ENCODE measurements at places on chromosomes 13 and 19.

DNA sequence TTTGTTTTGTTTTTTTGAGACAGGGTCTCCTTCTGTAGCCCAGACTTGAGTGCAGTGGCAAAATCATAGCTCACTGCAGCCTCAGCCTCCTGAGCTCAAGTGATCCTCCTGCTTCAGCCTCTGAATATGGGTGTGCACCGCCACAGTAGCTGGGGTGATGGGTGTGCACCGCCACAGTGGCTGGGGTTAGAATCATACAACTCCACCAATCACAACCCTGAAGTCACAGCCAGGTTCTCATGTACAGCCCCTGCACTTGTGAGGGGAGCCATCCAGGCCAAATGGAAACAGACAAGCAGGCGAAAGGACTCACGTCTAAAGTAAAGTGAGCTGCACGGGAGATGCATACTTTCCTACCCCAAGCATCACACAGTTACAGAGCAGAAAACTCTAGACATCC, 63.1 kb upstream of the RANBP3 start:
- DNase-seq = no peak

- DNase-seq = no peak
Measured at GRCh38 chr13:102267191-102267590, 134.7 kb downstream of the FGF14 start.

DNA sequence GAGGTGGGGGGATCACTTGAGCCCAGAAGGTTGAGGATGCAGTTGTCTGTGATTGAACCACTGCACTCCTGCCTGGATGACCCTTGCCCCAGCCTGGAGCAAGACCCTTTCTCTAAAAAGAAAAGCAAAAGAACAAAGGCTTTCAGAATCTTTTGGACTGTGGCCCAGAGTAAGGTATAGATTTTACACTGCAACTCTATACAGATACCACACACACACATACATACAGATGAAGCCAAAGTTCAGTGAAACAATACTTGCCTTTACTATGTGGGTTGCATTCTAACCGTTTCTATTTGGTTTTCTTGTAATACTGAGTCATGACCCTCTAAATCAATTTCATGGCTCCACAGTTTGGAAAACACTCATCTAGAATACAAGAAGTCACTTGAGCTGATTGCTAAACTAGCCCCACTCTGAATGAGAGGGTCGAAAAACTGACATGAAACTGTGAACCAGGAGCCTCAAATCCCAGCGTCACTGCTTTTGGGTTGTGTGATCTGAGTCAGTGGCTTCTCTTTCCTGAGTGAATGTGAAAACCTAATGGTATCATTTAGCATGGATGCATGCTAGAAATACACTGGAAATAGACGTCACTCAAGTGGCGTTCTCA, 756.1 kb downstream of the UQCRFS1 start:
- no peak for DNase-seq

DNA sequence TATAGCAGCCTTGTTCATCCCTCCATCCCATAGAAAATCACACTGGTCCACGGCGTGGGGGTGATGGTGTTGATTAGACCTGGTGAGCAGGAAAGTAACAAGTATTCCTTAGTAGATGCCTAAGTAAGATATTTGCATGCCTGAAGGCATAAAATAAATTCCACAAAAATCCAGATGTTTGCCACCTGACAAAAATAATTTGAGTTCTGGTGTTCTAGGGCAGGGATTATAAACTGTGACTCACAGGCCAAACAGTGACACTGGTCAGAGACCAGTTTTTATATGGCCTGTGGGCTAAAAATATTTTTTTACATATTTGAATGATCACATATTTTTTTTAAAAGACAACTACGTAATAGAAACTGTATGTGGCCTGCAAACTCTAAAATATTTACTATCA, 310.7 kb downstream of the RFC3 start:
- no peak for DNase-seq

GRCh38 chr13:47454986-47455385, 546.1 kb downstream of the SUCLA2 start:
- DNase-seq = no peak

DNA sequence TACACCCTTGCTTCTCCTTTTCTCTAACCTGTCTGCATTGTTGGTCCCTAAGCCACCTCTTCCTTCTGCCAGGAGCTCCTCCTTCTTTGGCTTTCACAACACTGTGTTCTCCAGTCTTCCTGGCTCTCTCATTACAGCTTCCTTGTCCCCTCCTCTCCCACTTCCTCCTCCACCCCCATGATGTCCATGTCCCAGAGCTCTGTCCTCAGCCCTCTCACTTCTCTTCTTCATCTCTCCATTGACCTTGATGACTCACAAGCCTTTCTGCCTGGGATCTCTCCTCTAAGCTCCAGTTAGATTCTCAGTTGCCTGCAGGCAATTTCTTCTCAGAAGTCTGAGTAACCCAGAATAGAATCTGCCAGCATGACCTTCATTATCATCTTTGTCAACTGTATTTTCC, 100.3 kb upstream of the WASF3 start:
- DNase-seq = no peak

DNA sequence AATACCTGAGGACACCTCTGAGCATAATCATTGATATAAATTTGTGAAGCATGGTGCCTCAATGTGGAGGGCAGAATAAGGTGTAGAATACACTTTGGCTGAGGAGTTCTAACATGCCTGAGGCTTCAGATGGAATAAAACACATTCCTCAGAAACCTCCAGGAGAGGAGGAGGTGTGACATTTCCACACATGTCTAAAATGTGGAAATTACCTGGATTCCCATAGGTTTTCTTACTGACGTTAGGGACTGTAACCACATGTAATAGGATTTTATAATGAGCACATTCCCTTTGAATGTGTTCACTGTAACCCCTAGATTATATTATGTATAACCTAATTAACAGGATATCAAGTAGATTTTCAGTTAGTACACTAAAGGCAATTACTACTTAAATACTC, 226.1 kb downstream of the TDRD3 start:
- DNase-seq = no peak

- DNase-seq = no peak
Measured at GRCh38 chr13:29771247-29771646, 79.2 kb downstream of the UBL3 start.

DNA sequence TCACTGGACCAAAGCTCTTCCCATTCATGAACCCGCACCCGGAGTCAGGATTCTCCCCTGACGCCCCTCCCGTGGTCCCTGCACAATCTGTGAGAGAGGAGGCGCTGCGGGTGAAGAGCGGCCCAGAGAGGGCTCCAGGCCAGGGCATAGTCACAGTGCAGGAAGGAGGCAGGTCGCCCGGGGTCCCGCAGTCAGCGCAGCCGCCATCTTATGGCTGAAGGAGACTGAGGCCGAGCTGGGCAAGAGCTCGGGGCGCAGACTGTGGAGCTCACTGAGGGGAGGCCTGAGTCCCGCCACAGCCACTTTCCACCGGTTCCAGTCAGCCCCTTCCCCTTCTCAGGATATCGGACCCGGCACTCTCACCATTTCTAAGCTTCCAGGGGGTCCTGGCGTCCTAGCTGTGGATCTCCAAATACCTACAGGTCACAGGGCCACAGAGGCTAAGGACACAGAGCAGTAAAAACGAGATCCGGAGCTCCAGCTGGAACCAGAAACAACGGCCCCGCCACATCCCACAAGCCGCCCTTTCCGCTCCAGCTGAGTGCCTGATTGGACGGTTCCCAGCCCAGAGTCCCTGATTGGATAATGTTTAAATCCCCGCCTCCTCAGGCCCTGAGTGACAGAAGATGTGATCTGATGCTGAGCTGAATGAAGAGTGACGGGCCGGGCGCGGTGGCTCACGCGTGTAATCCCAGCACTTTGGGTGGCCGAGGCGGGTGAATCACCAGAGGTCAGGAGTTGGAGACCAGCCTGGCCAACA, at the start of gene ZNF99:
Gene ZNF99, minus strand, starts transcription at position 501 of the 760 bp plus-strand sequence. Its CDS starts 135 bp downstream, at position 366.
- peak; percentile 16 for DNase-seq

DNA sequence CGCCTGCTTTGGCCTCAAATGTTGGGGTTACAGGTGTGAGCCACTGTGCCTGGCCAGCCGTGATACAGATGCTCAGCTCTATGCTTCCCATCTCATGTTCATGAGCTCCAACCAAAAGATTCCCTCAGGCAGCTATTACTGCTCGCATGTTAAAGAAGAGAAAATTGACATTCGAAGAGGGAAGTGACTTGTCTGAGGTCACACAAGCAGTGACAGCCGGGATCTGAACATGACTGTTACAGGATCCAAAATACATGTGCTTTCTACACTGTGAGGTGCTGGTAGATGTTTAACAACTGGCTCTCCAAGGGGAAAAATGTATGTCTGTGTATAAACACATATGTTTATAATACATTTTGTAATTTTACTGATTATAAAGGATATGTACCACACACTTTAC, 11.3 kb downstream of the FPR1 start:
- no peak for DNase-seq

DNA sequence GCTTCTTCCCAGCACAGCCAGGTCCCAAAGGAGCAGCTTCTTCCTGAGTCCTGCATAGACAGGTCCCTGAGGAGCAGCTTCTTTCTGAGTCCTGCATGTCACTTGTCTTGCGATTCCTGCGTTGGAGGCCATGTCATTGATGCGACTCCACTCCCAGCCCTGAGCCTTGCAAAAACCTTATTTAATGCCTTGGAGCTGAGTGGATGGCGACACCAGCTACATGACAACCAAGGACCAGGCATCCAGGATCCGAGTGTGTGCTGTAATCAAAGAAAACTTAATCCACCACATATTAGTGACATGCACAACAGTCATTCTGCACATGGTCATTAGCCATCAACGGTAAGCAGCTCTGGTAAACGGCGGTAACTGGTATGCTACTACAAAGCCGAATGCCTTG, 315.8 kb downstream of the TEX29 start:
- no peak for DNase-seq

GRCh38 chr13:49669735-49670309, 21.5 kb downstream of the EBPL start:
- peak; percentile 31 for DNase-seq

- no peak for DNase-seq
Measured at GRCh38 chr19:43207991-43208390, 2.6 kb upstream of the PSG4 start.

DNA sequence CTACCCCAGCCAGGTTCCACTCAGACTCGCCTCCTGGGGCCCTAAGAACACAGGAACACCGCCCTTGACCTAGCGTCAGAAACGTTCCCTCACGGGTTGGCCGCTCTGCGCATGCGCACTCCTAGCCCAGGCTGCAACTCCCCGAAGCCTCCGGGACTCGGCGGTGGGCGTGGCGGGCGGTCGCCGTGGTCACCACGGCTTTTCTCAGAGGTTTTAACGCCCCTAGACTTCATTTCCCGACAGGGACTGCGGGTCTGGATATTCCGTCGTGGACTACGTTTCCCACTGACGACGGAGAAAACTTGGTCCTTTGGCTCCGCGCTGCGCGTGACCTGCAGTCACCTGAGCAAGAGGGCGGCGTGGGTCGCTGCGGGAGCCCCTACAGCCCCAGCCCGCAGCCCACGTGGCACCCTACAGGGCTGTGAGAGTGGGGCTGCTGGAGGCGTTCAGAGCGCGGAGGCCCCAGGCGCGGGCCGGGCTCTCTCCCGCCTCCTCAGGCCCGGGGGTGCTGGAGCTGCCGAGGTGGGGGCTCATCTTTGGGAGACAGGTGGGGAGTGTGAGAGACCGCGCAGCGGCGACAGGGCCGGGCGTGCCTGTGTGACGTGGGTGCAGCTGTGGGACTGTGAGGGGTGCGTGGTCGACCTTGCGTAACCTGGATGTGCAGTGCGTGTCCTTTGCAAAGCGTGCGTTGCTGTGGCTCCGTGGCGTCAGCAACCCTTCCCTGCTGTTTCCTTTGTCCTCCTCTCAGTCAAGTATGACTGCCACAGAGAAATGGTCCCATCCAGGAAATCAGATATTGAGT, 38.0 kb upstream of the ZNF573 start:
- peak; percentile 92 for DNase-seq

- no peak for DNase-seq
Measured at GRCh38 chr13:27975564-27976361, 6.6 kb upstream of the CDX2 start.

DNA sequence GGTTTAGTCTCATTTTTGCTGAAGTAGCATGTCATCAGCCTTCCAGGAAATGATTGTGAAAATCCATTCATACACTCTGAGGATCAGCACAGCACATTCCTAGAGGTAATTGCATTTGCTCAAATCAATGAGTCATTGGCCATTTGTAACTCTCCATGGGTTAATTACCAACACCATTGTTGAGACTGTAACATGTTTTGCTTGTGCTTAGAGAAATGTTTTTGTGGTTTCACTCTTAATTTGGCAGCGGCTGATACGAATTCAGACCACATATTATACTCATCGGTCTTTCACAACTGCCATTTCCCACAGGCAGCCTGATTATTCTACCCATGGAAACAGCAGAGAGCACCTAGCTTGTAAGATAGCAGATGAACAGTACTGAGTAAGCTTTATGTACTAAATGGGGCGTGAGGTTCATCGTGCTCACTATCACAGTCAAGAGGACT, 110.3 kb downstream of the NHLRC3 start:
- DNase-seq = no peak

GRCh38 chr19:1167687-1168571, 6.1 kb downstream of the SBNO2 start:
- DNase-seq = peak; percentile 51

GRCh38 chr19:14030997-14031718, 404 bp upstream of the IL27RA start:
- no peak for DNase-seq

DNA sequence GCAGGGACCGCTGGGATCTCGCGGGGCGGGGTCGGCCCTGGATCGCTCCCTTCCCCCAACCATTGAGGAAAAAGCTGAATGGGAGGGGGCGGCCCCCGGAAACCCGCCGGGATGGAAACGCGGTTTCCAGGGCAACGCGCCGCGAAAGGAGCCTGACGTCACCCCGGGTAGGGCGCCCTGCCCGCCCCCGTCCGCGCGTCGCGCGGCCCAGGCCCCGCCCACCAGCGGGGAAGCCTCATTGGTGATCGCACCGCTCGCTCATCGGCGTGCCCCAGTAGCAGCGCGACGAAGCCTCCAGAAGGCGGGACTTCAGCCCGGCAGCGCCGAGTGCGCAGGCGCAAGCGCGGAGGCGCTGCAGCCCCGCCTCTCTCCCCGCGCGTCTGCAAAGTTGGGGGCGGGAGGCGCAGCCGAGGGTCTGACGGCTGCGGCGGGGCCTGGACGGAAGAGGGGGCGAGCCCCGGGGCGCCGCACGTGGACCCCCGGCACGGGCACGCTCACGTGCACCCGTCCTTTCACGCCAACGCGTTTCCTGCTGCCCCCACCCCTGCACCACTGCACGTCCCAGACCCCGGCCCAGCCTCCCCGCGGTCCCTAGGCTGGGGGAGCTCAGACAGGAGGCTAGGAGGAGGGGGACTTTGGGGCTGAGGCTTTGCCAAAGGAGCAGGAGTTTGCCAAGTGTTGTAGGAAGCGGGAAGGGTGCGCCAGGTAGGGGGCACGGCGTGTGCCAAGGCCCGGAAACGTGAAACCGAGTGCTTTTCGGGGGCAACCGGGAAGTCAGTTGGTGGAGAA, 8.2 kb upstream of the CIRBP start:
- DNase-seq = peak; percentile 98

- DNase-seq = no peak
Measured at GRCh38 chr19:13483215-13483614, 23.1 kb downstream of the CACNA1A start.

Data from ovary (tissue), 10 donors.